ENCODE measurements at places on chromosomes 4 and X. TPM values are rescaled to one million over a fixed set of nuclear protein-coding genes. Genes with fewer than 3 reads are reported as not detected.
A peak's percentile ranks its signal among the peaks of the same experiment; 100 is the strongest.

DNA sequence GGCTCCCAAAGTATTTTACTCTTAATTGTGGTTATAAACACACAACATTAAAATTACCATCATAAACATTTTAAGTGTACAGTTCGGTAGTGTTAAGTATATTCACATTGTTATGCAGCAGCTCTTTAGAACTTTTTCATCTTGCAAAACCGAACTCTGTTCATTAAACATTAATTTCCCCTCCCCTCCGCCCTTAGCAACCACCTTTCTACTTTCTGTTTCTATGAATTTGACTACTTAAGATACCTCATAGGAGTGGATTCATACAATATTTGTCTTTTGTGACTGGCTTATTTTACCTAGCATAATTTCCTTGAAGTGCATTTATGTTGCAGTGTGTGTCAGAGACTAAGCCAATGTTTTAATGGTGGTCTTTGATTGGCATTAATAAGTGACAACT, 32.6 kb downstream of the IL13RA1 start:
- H3K4me3 ChIP-seq = no peak overlapping the region
- H3K36me3 ChIP-seq = no peaks in the 10 kb centered on the region
- H3K4me1 ChIP-seq = no peaks in the 10 kb centered on the region
- DNase-seq = no peak
- no peak overlapping the region for H3K27ac ChIP-seq

The NUDT6 gene
- 14.4 TPM for total RNA-seq

The GAGE12E gene
- not detected for total RNA-seq

- no peaks in the 10 kb centered on the region for H3K27me3 ChIP-seq
- H3K27ac ChIP-seq = no peak overlapping the region
- no peaks in the 10 kb centered on the region for H3K4me1 ChIP-seq
- no peak overlapping the region for H3K4me3 ChIP-seq
Measured at GRCh38 chrX:69305333-69306062, 140.2 kb upstream of the PJA1 start.

The DCLK2 gene
- 17.1 TPM for total RNA-seq

The PSAPL1 gene
- total RNA-seq = not detected

The GUCY1A1 gene
- total RNA-seq = 60.0 TPM

GRCh38 chr4:38803833-38804653, 548 bp downstream of the TLR1 start:
- DNase-seq = no peak
- peak overlapping the region; percentile 4 for H3K27ac ChIP-seq
- peaks cover 14% of the 10 kb centered on the region for H3K36me3 ChIP-seq
- H3K27me3 ChIP-seq = no peaks in the 10 kb centered on the region

DNA sequence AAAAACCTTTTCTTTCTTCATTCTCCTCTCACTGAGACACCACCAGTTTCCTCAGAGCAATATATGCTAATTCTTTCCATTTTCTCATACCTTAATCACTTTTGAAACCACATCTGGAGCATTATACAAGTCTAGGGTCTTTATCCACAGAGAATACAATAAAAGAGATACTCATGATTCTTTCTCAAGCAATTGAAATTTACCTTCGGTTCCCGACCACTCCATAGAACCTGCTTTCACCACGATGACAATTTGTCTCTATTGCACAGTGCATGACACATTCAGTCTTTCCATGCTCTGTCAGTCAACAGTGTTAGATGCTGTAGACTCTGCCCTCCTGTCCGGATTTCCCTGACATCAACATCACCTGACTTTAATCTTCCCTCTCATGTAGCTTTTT, 409.3 kb upstream of the NWD2 start:
- H3K36me3 ChIP-seq = no peaks in the 10 kb centered on the region
- DNase-seq = no peak
- H3K4me3 ChIP-seq = no peak overlapping the region
- H3K4me1 ChIP-seq = no peaks in the 10 kb centered on the region
- no peak overlapping the region for H3K27ac ChIP-seq

The AR gene
- total RNA-seq = 26.5 TPM

The MBNL3 gene
- 19.8 TPM for total RNA-seq

The CPXCR1 gene
- total RNA-seq = not detected

DNA sequence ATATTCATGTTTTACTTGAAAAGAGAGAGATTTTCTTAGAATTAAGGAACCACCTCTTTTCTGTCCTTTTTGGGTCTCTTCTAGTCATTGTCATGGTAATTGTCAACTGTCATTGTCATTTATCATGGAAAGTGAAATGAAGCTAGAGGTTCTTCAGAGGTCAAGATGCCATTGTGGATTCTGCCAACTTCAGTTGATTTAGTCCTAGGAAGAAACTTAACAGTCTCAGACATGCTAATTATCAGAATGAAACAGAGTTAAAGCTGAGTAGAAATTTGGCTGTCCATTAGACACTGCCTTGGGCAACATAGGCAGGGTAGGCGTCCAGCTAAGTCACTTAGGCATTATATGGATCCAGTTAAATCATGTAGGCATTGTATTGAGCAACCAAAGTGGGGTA, 796.1 kb upstream of the ADGRL3 start:
- H3K27ac ChIP-seq = no peak overlapping the region
- no peak for DNase-seq
- H3K4me3 ChIP-seq = no peak overlapping the region
- H3K27me3 ChIP-seq = no peaks in the 10 kb centered on the region
- H3K4me1 ChIP-seq = no peaks in the 10 kb centered on the region
- H3K36me3 ChIP-seq = no peaks in the 10 kb centered on the region

GRCh38 chr4:12926189-12927066, 557.7 kb downstream of the RAB28 start:
- H3K4me1 ChIP-seq = no peaks in the 10 kb centered on the region
- no peaks in the 10 kb centered on the region for H3K36me3 ChIP-seq
- H3K27ac ChIP-seq = no peak overlapping the region
- no peak for DNase-seq

- peaks cover 6% of the 10 kb centered on the region for H3K27me3 ChIP-seq
- DNase-seq = no peak
- no peaks in the 10 kb centered on the region for H3K36me3 ChIP-seq
- no peak overlapping the region for H3K27ac ChIP-seq
- no peak overlapping the region for H3K4me3 ChIP-seq
Measured at GRCh38 chrX:2521927-2522386, 21.2 kb upstream of the DHRSX start.

- DNase-seq = no peak
- no peaks in the 10 kb centered on the region for H3K27me3 ChIP-seq
- no peaks in the 10 kb centered on the region for H3K36me3 ChIP-seq
- no peak overlapping the region for H3K4me3 ChIP-seq
- H3K4me1 ChIP-seq = peaks cover 86% of the 10 kb centered on the region
Measured at GRCh38 chr4:159177265-159178150, 74.6 kb downstream of the RAPGEF2 start.

DNA sequence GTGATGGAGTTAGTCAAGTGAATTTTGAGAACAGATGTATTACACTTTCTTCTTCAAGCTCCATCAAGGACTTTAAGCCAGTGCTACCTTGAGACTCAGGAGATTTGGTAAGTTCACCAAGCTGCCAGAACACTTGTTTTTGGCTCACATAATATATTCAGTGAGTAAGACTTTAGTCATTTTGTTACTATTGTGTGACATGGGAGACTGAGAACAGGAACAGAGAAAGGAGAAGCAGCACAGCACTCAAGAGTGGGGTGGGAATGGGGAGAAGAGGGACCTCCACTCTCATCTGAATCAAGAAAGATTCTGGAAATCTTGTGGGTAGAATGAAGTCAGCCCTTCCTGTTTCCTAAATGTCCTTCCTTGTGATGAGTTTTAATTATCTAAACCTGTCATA, 87.3 kb upstream of the TET2 start:
- H3K27me3 ChIP-seq = no peaks in the 10 kb centered on the region
- H3K27ac ChIP-seq = peak overlapping the region; percentile 88
- no peaks in the 10 kb centered on the region for H3K4me1 ChIP-seq
- H3K36me3 ChIP-seq = no peaks in the 10 kb centered on the region
- no peak for DNase-seq

- no peak overlapping the region for H3K27ac ChIP-seq
- no peaks in the 10 kb centered on the region for H3K36me3 ChIP-seq
- no peaks in the 10 kb centered on the region for H3K27me3 ChIP-seq
- DNase-seq = no peak
Measured at GRCh38 chr4:189202869-189203271, 737.8 kb upstream of the FRG1 start.

DNA sequence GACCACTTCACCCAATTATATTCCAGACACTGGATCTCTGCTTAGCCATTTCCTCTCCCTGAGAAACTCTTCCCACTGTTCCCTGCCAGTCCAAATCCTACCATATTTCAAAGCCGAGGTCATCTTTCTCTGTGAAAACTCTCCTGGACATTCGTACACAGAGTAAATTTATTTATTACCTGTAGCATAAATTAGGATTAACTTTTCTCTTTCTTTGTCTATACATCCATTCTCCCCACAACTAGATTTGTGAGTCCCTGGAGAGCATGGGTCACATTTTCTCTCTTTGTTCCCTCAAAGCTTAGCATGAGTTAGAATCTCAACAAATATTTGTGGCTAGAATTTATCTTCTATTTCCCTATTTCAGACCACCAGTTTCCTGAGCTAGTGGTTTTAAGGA, 27.8 kb upstream of the SMIM10 start:
- no peak overlapping the region for H3K4me3 ChIP-seq
- H3K27me3 ChIP-seq = no peaks in the 10 kb centered on the region
- H3K27ac ChIP-seq = no peak overlapping the region
- H3K4me1 ChIP-seq = no peaks in the 10 kb centered on the region
- no peak for DNase-seq
- H3K36me3 ChIP-seq = no peaks in the 10 kb centered on the region

- H3K27me3 ChIP-seq = no peaks in the 10 kb centered on the region
- no peak for DNase-seq
- no peak overlapping the region for H3K27ac ChIP-seq
- H3K4me3 ChIP-seq = peak overlapping the region; percentile 29
Measured at GRCh38 chrX:33339219-33339618, 127.9 kb upstream of the DMD start.

- H3K4me3 ChIP-seq = no peak overlapping the region
- no peaks in the 10 kb centered on the region for H3K36me3 ChIP-seq
- DNase-seq = no peak
- H3K27me3 ChIP-seq = no peaks in the 10 kb centered on the region
- no peaks in the 10 kb centered on the region for H3K4me1 ChIP-seq
Measured at GRCh38 chrX:32599156-32599555, 612.2 kb downstream of the DMD start.

GRCh38 chr4:6769233-6769988, 13.1 kb upstream of the KIAA0232 start:
- H3K36me3 ChIP-seq = no peaks in the 10 kb centered on the region
- H3K4me3 ChIP-seq = no peak overlapping the region
- H3K27me3 ChIP-seq = no peaks in the 10 kb centered on the region
- DNase-seq = no peak
- H3K27ac ChIP-seq = no peak overlapping the region

DNA sequence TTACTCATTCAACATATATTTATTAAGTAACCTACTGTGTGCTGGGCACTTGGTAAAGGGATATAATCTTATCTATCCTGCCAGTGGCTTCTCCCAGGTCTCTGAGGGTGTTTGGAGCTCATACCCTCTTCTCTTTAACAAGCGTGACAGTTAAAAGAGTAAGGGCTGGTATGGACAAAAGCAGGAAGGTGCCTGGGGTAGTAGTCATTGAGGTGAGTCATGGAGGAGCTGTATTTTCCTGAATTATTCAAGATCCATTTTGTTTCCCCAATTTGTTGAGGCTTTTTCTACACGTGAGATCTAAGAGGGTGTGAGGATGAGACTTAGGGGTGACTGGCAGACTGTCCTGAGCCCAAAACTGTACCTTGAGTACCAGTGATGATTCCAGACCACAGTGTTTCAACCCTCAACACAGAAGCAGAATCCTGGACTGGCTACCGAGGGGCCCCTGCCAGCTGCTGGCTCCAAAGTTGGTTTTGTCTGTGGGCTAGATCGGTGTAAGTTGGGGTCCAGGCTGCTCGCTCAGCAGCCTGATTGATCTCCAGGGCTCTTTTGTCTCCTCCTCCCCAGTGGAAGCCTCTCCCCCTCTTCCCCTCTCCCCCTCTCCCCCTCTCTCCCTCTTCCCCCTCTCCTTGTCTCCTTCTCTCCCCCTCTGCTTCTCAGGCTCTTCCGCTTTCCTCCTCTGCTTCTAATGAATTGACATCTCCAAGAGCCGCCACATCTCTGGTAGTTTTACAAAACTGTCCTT, at the start of gene DRP2:
Gene DRP2 (plus strand): TSS at position 671 of the 748 bp plus-strand sequence. CDS start 11,862 bp downstream, outside the sequence.
- H3K4me3 ChIP-seq = no peak within 1 kb of the TSS
- DNase-seq = no peak
- no peaks in the 10 kb centered on the region for H3K4me1 ChIP-seq
- no peak within 1 kb of the TSS for H3K27ac ChIP-seq
- H3K36me3 ChIP-seq = no peaks in the 10 kb centered on the region

The CTAG1A gene
- total RNA-seq = not detected

GRCh38 chr4:56468097-56468422, 643 bp downstream of the SRP72 start:
- peaks cover 46% of the 10 kb centered on the region for H3K4me1 ChIP-seq
- H3K4me3 ChIP-seq = peak overlapping the region; percentile 85
- H3K27me3 ChIP-seq = no peaks in the 10 kb centered on the region
- H3K36me3 ChIP-seq = peaks cover 50% of the 10 kb centered on the region
- peak overlapping the region; percentile 80 for H3K27ac ChIP-seq
- DNase-seq = no peak

The S100P gene
- total RNA-seq = 1.5 TPM

GRCh38 chr4:110059556-110060191, 138.7 kb downstream of the ELOVL6 start:
- no peaks in the 10 kb centered on the region for H3K4me1 ChIP-seq
- DNase-seq = no peak
- no peaks in the 10 kb centered on the region for H3K27me3 ChIP-seq
- peak overlapping the region; percentile 52 for H3K27ac ChIP-seq

DNA sequence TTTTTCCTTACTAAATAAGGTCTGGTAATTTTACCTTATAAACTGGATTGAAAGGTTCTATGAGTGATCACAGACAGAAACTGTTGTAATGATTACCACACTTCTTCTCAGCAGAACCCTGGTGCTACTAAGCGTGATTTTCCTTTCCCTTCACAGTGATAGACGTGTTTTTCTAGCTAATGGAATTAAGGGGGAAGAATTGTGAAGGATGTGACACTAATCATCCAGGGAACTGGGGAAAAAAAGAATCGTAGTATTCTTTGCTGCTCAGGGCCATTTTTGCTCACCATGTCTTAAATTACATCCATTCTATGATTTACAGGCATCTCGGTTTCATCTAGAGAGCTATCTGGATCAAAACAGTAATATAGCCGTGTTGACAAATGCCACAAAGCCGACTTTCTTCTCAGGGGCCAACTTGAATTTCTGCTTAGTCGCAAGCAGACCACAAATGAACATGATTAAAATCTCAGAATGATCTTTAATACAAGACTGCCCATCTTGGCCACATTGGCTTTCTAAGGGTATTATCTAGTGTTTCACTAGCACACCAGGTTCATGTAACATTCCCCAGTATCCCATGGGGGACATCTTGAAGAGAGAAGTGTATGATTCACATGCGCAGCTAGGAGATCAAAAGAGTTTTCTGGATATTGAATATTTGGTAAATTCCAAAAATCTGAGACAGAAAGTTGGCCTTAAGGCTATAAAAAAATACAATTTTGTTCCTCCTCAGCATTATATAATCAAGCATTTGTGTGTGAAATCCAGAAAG, 154.0 kb downstream of the UGT8 start:
- H3K4me3 ChIP-seq = no peak overlapping the region
- H3K36me3 ChIP-seq = no peaks in the 10 kb centered on the region
- H3K27me3 ChIP-seq = no peaks in the 10 kb centered on the region
- no peak overlapping the region for H3K27ac ChIP-seq

Measured in heart right ventricle (tissue), 16 donors.